ENCODE measurements at places on chromosomes 16 and 17. TPM values are rescaled to one million over a fixed set of nuclear protein-coding genes. Genes with fewer than 3 reads are reported as not detected.

Gene CMTM2
- not detected for total RNA-seq

Gene SPATA22
- total RNA-seq, result not detected

Gene INCA1
- not detected for total RNA-seq

Gene ZDHHC1
- 9.9 TPM for total RNA-seq

Gene C16orf46
- total RNA-seq, result 0.27 TPM

Gene PPY
- total RNA-seq, result not detected

Gene SLC52A1
- total RNA-seq, result 0.12 TPM

Gene HAGHL
- total RNA-seq, result 9.3 TPM

Gene PLD6
- total RNA-seq, result 11.7 TPM

Gene SLC16A3
- 217 TPM for total RNA-seq

Gene RNU2-1
- total RNA-seq, result not detected

Gene FNDC8
- not detected for total RNA-seq

Gene FAHD1
- 33.0 TPM for total RNA-seq

Gene CDK5R1
- 2.5 TPM for total RNA-seq

Gene PLXDC1
- 0.10 TPM for total RNA-seq

Gene PRR11
- 47.7 TPM for total RNA-seq

Gene PSMC3IP
- 15.0 TPM for total RNA-seq

Gene FN3KRP
- total RNA-seq, result 10.6 TPM

Gene KRTAP9-8
- total RNA-seq, result not detected

Gene CALB2
- 1.6 TPM for total RNA-seq

Gene TBC1D3C
- not detected for total RNA-seq

Gene PYDC1
- total RNA-seq, result not detected

Gene ATP2C2
- total RNA-seq, result not detected

Gene CCL4
- total RNA-seq, result not detected

Gene GNGT2
- not detected for total RNA-seq

Gene C17orf67
- 0.50 TPM for total RNA-seq

Gene SCGB1C2
- not detected for total RNA-seq

Gene COASY
- 38.1 TPM for total RNA-seq

Gene MT1H
- not detected for total RNA-seq

Gene FCSK
- total RNA-seq, result 6.0 TPM

Gene TP53TG3B
- total RNA-seq, result not detected

Gene KRT40
- not detected for total RNA-seq

Gene NPW
- total RNA-seq, result 4.8 TPM

Gene CD300LB
- total RNA-seq, result not detected

Gene CCT6B
- total RNA-seq, result 0.94 TPM

Gene RASD1
- 0.63 TPM for total RNA-seq

Gene TP53TG3
- not detected for total RNA-seq

Gene GJD3
- not detected for total RNA-seq

Gene DNAJA3
- total RNA-seq, result 210 TPM

Gene NPB
- total RNA-seq, result not detected

Gene KRTAP4-5
- not detected for total RNA-seq

Gene GP1BA
- not detected for total RNA-seq

Gene TNFRSF12A
- 347 TPM for total RNA-seq

Gene ASGR1
- not detected for total RNA-seq

Gene ANKRD40CL
- not detected for total RNA-seq

Gene CDH13
- 123 TPM for total RNA-seq

Gene RNF222
- total RNA-seq, result not detected

Gene CACNG3
- not detected for total RNA-seq

Measured in NCI-H460 (cell line).